ENCODE measurements at places on chromosomes 5 and 9. TPM values are rescaled to one million over a fixed set of nuclear protein-coding genes. Genes with fewer than 3 reads are reported as not detected.

The CEP72 gene
- total RNA-seq = 42.7 TPM

The C5orf46 gene
- total RNA-seq = not detected

The ST8SIA4 gene
- 40.3 TPM for total RNA-seq

The LMAN2 gene
- total RNA-seq = 116 TPM

The ZCCHC9 gene
- total RNA-seq = 29.1 TPM

The STK32A gene
- total RNA-seq = not detected

The SVEP1 gene
- not detected for total RNA-seq

The IL33 gene
- not detected for total RNA-seq

The NUTM2G gene
- not detected for total RNA-seq

The TAF1L gene
- not detected for total RNA-seq

The HMGCR gene
- total RNA-seq = 124 TPM

The MSX2 gene
- not detected for total RNA-seq

The IL9 gene
- not detected for total RNA-seq

The BHMT gene
- total RNA-seq = not detected

The STKLD1 gene
- 1.4 TPM for total RNA-seq

The LURAP1L gene
- total RNA-seq = not detected

The TEX48 gene
- total RNA-seq = not detected

The TLE1 gene
- not detected for total RNA-seq

The SET gene
- total RNA-seq = 686 TPM

The ADAMTSL2 gene
- total RNA-seq = not detected
